Pancreas (tissue), 10 donors: ENCODE measurements at places on chromosomes 6 and 20. TPM values are rescaled to one million over a fixed set of nuclear protein-coding genes. Genes with fewer than 3 reads are reported as not detected.

The SIRPD gene
- total RNA-seq, result not detected

The RAET1E gene
- total RNA-seq, result not detected

The LPIN3 gene
- 17.6 TPM for total RNA-seq

GRCh38 chr20:43572891-43573290 is 14.1 kb downstream of the SGK2 start:
- H3K27me3 ChIP-seq, result no peaks in the 10 kb centered on the region
- no peak overlapping the region for H3K4me3 ChIP-seq
- H3K36me3 ChIP-seq, result no peaks in the 10 kb centered on the region
- no peaks in the 10 kb centered on the region for H3K4me1 ChIP-seq
- no peak overlapping the region for H3K27ac ChIP-seq

DNA sequence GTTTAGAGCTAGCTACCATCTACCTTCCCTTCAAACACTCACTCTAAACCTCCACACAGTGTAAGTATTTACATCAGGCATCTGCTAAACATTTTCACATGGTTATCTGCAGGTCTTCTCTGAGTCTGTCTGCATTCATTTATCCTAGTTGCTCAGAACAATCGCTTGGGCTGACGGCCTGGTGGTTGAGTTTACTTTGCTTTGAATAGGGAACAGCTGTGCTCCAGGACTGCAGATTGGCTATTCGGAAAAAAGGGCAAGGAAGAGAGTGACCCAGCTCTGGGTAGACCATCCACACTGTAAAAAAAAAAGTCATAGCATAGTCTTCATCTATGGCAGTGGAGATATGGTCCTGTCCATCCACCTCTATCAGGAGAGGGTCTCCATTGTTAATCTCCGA is 115.3 kb upstream of the ESR1 start:
- no peaks in the 10 kb centered on the region for H3K27me3 ChIP-seq
- H3K36me3 ChIP-seq, result no peaks in the 10 kb centered on the region
- H3K27ac ChIP-seq, result peak overlapping the region; percentile 24
- H3K4me1 ChIP-seq, result no peaks in the 10 kb centered on the region
- no peak for DNase-seq

- H3K27ac ChIP-seq, result no peak overlapping the region
- H3K36me3 ChIP-seq, result no peaks in the 10 kb centered on the region
- H3K4me3 ChIP-seq, result no peak overlapping the region
- H3K27me3 ChIP-seq, result no peaks in the 10 kb centered on the region
Observed at GRCh38 chr6:155351273-155352129, 37.2 kb upstream of the TFB1M start.

DNA sequence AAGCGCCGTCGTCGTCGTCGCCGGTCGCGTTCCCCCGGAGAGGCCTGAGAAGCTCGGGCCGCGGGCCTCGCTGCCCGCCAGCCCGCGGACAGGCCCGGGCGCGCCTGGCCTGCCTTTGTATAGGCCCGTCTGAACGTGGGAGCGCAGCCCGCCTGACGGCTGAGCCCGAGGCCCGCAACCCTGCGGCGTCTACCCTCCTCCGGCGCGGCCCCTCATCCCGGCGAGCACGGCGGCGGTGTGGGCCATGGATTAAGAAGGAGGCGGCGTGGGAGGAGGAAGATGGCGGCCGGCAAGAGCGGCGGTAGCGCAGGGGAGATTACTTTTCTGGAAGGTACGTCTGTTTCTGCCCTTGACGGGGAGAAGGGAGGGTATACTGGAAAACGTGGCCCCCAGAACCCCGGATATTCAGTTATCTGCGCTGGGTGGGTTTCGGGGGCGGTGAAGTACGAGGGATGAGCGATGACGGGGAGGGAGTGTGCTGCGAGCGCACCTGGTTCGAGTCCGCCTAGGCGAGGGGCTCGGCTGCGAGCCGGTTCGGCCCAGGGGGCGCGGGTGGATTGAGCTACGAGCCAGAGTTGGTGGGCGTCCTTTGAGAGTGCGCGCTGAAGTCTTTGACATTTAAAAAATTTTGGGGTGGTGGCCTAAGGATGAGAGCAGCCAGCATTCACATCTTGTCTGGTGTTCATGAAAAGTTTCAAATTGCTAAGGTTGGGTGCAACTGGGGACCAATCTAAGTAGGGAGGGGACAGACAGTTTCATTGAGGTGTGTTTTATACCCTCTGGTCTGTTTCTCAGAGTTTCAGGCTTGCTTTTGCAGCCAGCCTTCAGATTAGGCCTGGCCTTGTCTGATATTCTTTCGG is 796 bp downstream of the SENP6 start:
- peak; percentile 75 for DNase-seq
- H3K4me3 ChIP-seq, result peak overlapping the region; percentile 78
- H3K36me3 ChIP-seq, result no peaks in the 10 kb centered on the region
- H3K27ac ChIP-seq, result peak overlapping the region; percentile 98

DNA sequence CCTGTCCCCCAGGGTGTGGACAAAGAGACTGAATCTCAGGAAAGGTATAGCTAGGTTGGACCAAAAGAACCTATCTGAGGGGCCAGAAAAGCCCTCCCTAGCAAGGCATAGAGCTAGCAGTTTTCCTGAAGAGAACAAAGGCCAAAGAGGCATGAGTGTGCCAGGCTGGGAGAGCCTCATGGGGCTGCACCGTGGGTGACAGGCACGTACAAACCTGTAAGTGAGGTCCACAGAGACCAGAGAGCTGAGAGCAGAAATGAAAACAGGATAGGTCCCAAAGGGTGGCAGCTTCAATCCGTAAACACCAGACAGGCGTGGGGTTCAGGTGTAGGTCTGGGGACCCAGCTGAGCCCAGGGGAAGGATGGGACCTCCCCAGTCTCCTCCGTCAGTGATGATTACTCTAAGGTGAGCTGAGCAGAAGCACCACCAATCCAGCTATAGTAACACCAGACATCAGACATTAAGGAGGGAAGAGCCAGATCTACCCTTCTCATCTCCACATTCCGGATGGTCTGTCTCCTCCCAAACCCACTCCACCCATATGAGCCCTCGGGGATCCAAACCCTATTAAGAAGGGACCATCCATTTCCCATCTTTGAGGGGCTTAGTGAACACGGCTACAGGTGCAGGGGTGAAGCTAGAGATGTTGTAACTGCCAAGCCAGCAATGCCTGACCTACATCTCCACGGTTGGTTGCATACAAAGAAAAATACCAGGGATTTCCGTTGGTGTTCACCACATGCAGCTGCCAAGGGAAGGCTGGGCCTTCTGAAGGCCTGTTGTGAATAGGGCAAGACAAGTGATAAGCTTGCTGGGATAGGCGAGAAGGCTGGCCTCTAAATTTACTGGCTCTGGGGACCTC is 38.3 kb downstream of the BCL2L1 start:
- H3K4me1 ChIP-seq, result peaks cover 14% of the 10 kb centered on the region
- H3K4me3 ChIP-seq, result no peak overlapping the region
- H3K36me3 ChIP-seq, result no peaks in the 10 kb centered on the region
- H3K27ac ChIP-seq, result no peak overlapping the region
- H3K27me3 ChIP-seq, result no peaks in the 10 kb centered on the region

DNA sequence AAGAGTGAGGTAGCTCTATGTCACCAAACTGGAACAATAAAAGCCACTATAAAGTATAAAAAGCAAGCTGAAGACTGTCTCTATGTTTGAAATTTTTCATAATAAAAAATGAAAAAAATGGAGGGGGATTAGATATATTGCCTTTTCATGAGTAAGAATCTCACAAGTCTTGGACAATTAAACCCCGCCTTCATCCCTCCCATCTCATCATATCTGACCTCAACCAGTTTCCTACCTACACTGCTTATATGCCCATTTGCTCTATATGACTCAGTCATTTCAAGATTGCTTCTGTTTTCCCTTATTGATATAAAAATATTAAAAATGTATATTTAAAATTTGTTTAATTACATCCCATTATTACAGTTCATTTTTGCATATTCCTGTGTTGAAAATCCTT is 2.9 kb upstream of the TRIM39 start:
- no peak for DNase-seq
- H3K36me3 ChIP-seq, result no peaks in the 10 kb centered on the region
- no peak overlapping the region for H3K4me3 ChIP-seq
- H3K4me1 ChIP-seq, result peaks cover 12% of the 10 kb centered on the region
- H3K27ac ChIP-seq, result no peak overlapping the region

DNA sequence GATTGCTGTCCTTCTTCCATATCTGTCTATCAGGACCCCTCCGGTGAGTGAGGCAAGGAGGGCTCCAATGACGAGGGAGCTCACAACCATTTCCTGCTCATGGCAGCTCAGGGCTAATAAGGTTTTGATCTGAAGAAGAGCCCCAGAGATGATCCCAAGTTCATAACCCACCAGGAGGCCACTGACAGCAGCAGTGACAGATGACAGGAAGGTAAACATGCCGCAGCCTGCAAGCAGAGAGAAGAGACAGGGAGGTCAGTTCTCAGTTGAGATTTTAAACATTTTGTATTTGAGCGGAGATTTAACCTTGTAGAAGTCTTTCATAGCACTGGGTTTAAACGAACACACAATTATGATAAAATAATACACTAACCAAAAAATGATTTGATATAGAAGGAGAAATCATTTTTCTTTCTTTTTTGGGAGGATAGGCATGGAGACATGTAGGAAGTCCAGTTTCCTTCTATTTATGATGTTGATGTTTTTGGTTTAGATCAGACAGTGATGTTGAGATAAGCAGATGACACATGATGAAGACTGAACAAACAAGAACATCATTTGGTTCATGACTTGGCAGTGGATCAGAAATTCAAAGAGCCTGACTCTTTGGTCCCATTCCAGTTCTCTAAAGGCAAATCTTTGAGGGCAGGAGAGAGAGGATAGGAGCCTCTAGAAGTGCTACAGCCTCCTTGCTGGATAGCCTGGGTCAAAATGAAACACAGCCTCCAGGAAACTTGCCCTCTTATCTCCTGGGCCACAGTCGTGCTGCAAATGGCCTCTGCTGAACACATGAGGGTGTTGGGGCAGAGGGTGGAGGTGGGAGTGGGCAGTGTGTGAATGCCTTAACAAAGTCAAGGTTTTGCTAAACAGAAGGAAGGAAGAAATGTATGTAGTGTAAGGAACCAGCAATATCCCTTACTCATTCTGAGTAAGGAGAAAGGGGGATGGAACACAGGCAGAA is 22.6 kb downstream of the SLC2A12 start:
- no peak overlapping the region for H3K27ac ChIP-seq
- H3K27me3 ChIP-seq, result no peaks in the 10 kb centered on the region
- no peak for DNase-seq

- H3K27me3 ChIP-seq, result no peaks in the 10 kb centered on the region
- no peaks in the 10 kb centered on the region for H3K36me3 ChIP-seq
- DNase-seq, result no peak
- H3K4me1 ChIP-seq, result no peaks in the 10 kb centered on the region
- no peak overlapping the region for H3K27ac ChIP-seq
- H3K4me3 ChIP-seq, result no peak overlapping the region
Observed at GRCh38 chr6:111989743-111990142, 64.2 kb upstream of the CCN6 start.
